ENCODE measurements at places on chromosomes 16 and 17.

DNA sequence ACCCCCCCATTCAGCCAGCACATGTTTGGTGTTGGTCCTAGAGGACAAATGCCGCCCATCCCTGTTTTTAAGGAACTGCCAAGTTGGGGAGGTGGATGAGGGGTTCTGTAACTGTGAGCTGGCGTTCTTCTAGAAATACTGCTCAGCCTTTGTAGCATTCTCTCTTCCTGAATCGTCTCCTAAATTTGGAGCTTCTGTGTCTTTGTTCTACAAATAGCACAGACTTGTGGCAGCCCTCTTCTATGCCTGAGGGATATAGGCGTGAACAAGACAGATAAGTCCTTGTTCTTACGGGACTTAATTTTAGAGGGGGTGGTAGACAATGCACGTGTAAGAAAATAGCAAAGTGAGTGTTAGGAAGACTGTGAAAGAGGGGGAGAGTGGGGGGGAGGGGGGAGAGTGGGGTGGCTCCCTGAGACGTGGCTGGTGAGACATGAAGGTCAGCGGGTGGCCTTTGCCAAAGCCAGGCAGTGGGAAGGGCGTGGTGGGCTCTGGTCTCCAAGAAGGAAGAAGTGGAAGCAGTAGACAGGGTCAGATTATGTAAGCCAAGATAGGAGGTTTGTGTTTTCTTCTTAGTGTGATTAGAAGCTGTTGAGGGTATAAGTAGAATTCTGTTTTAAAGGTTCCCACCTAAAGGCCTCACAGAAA lies 9.9 kb downstream of the MFSD11 start:
- DNase-seq = no peak

- DNase-seq = no peak
Measured at GRCh38 chr16:31709181-31709580, 164.4 kb upstream of the ZNF267 start.

GRCh38 chr16:9447195-9447551 lies 355.7 kb downstream of the HAPSTR1 start:
- DNase-seq = no peak

GRCh38 chr16:84548971-84549844 lies 44.7 kb upstream of the MEAK7 start:
- DNase-seq = no peak

- DNase-seq = no peak
Measured at GRCh38 chr16:78619811-78620210, 520.4 kb downstream of the WWOX start.

- peak; percentile 54 for DNase-seq
Measured at GRCh38 chr16:82943371-82943770, 316.6 kb downstream of the CDH13 start.

GRCh38 chr16:88363239-88363891 lies 19.4 kb upstream of the ZNF469 start:
- no peak for DNase-seq

- DNase-seq = no peak
Measured at GRCh38 chr17:40312893-40313667, 4.1 kb downstream of the RARA start.

DNA sequence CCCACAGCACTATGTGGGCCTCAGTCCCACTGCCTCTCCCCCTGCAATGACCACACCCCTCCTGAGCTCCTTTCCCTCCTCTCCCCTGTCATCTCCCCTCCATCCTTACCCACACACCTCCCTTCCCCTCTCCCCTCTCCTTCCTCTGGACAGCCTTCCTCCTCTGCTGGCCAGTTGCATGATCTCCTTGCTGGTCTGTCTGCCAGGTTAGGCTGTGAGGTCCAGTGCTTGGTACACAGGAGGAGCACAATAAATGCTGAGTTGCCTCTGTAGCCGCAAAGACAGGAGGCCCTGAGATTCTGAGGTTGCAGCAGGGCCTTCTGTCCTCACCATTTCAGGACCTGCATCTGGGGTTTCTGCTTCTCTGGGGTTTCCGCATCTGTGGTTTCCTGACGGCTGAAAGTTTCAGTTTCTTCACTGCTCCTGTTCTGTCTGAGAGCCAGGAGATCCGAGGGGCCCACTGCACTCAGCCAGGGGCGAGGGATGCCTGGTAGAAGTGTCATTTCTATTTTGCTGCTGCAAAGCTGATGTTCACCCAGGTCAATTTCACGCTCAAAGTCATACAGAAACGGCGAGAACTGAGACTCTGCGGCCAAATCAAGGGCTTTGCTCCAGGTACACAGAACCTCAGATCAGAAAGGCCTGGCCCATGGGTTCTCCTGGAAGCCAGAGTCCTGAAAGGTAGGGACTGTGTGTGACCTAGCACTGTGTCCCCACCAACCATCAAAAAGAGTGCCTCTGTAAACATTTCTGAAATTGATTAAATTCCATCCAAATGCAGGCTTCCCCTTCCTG lies 4.6 kb upstream of the SLC12A3 start:
- peak; percentile 25 for DNase-seq

DNA sequence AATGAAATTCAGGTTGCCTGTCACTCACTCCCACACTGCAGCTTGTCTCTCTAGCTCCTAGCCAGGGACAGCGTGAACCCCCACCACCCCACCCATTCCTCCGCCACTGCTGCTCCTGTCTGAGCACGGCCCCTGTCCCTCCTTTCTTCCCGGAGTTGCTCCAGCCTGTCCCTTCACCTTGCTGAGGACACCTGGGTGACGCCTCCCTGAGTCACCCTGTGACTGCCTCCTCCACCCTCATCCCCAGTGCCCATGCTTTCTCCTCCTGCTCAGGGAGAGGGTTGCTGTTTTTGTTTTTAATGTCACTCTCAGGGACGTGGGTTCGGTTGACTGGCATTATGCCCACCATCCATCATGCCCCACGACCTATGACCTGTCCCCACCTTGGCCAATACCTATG lies 25.8 kb upstream of the NAT9 start:
- no peak for DNase-seq

DNA sequence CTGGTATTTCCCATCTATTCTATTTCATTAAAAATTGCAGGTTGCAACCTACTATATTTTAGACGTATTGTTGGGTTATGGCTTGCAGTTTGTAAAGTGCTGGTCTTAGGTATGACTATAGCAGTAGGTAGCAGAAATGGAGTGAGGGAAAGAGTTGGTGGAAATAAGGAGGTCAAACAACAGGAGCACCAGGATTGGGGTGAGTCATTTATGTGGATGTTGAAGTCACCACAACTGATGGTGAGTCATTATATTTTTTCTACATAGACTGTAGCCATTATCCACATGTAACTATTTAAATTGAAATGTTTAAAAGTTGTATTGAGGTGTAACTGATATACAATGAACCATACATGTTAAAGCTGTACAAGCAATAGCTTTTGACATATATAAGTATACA lies 25.0 kb upstream of the HS3ST3A1 start:
- DNase-seq = peak; percentile 82

- DNase-seq = peak; percentile 60
Measured at GRCh38 chr17:42673885-42674754, 2.7 kb downstream of the PLEKHH3 start.

GRCh38 chr16:81409016-81409556 lies 35.5 kb upstream of the CMIP start:
- DNase-seq = no peak

DNA sequence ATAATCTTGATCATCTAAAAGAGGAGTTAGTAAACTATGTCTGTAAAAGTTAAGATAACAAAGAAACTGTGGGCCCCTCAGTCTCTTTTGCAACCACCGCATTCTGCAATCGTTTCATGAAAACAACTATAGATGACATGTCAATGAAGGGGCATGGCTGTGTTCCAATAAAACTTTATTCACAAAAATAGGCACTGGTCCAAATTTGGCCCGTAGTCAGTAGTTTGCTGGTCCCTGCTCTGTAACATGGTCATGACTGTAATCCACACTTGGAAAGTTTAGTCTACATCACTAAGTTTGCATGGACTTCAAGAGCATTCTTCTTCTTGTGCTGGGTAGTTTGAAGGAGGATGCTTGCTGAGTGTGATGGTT lies 299.3 kb upstream of the PSMD7 start:
- peak; percentile 1 for DNase-seq

DNA sequence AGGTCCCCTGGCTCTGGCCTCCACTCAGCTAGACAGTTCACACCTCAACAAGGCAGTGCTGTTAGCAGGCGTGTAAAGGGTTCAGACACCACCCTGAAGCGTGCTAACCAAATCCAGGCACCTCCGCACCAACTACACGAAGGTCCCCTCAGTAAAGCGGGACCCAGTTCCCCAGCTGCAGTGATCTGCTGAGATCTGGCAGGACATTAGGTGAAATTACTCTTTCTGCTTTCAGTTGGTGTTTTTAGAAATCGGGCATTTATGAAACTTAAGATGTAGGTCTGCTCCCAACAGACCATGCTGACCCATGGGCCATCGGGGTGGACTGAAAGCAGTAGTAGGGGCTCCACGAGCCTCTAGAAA lies 27.1 kb downstream of the FBXO31 start:
- no peak for DNase-seq

- no peak for DNase-seq
Measured at GRCh38 chr16:51359141-51359955, 208.3 kb upstream of the SALL1 start.

DNA sequence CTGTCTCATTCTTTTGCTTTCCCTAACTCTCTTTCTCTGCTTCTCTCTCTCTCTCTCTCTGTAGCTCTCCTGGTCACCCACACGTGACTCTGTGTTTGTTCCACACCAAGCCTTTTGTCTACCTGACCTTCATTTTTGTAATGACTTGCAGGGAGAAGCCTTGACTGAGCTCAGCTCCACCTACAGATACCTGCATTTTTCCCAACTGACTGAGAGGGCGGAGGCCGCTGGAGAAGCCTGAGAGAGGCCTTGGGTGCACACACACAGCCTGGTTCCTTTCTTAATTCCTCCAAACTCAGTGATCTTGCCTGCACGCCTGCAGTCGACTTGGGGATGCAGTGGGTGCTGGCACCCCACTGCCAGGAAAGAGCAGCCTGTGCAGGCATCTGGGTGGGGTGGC lies 68.8 kb downstream of the LYRM1 start:
- no peak for DNase-seq

All from fibroblast of upper back skin (primary cell).